ENCODE measurements at places on chromosomes 6 and 20. TPM values are rescaled to one million over a fixed set of nuclear protein-coding genes. Genes with fewer than 3 reads are reported as not detected.

Gene GPX5
- not detected for total RNA-seq

Gene RING1
- 16.1 TPM for total RNA-seq

Gene FNDC11
- total RNA-seq, result 0.30 TPM

Gene ASIP
- total RNA-seq, result 3.3 TPM

Gene DEFB112
- total RNA-seq, result not detected

Gene HTR1E
- not detected for total RNA-seq
